Fibroblast of the aortic adventitia (primary cell): ENCODE measurements at places on chromosomes 4 and X. TPM values are rescaled to one million over a fixed set of nuclear protein-coding genes. Genes with fewer than 3 reads are reported as not detected.

GRCh38 chrX:21838937-21839333 is 482 bp upstream of the MBTPS2 start:
- DNase-seq, result no peak

DNA sequence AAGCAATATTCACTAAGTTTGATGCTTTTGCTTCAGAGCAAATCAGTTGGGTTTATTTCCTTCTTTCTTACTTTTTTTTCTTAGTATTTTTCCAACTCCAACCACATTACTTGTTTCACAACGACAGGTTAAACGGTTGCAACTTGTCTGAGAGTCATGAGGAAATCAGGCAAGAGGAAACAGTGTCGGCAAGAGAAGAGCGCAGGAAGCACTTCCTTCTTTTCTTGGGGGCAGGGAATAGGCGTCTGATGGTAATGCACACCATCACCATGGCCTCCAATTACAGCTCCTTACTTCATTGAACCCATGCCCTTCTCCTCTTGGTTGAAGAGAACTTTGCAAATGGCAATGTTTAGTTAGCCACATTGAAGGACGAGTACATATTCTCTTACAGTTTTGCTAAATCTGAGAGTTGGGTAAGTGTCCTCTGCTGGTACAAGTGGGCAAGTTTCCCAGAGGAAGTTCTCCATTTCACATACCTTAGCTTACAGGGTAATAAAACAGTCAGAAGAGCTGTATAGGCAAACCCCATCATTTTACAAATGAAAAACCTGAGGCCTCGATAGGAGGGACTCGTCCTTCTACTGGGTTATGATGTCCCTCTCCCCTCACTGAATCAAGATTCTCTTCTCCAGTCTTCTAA is 8.3 kb upstream of the CXCL8 start:
- DNase-seq, result no peak

DNA sequence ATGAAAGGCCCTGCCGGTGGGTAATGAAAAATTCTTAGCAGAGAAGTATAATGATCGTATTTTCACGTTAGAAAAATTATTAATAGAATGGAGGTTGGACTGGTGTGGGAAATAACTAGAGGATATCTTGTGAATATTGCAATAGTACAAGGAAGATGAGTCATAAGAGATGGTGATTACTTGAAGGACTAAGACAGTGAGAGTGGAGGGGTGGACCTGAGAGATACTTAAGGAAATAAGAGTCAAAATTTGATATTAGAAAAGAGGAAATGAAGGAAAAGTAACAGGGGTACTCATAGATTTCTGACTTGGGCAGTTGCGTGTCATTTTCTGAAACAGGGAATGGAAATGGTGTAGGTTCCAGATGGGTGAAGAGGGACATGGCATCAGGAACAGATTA is 1.7 kb upstream of the USP53 start:
- peak; percentile 39 for DNase-seq

DNA sequence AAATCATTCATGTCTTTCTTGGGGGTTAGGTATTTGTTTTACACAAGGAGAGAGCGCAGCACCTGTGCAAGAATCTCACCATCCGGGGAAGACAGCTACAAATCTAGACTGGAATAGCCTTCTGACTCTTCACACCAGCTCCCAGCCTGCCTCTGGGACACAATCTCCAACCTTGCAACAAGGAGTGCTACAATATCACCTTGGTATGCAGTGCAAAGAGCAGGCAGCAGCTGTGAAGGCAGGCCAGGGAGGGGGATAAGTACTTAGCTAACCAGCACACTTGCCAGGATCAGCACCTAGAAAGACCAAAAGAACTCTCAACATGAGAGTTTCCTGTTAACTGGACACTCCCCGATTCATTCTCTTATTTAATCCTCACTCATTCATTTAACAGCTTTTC is 235.3 kb downstream of the AR start:
- no peak for DNase-seq

DNA sequence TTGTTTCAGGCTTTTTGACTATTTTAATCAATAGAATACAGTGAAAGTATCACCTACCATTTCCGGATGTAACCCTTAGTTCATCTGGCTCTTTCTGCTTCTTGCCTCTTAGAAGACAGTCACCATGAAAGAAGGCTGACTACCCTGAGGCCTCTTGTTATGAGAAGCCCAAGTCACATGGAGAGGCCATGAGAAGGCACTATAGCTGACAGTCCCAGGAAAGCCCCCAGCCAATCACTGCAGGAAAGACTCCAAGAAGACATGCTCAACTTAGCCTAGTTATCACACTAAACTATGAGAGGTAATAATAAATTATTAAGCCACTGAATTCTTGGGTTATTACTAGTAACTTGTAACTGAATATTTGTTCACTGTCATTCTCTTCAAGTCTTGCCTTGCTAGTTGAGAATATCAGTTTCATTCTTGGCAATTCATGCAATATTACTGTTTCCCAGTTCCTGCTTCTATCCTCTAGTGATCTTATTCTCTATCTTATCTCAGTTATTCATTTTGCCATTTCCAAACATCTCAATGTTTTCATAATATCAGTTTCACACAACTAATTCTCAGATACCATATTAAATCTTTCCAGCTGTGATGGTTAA is 57.1 kb upstream of the GUCY1A1 start:
- DNase-seq, result no peak

ATP2B3 gene
- not detected in 2 replicates for total RNA-seq

GUCY1A1 gene
- total RNA-seq, result 0.09 and 2.4 TPM in 2 replicates

NKX3-2 gene
- total RNA-seq, result 0.18 and 1.9 TPM in 2 replicates
